ENCODE measurements at places on chromosomes 12 and 14. TPM values are rescaled to one million over a fixed set of nuclear protein-coding genes. Genes with fewer than 3 reads are reported as not detected.

Gene TAC3
- total RNA-seq = not detected

Gene APOF
- total RNA-seq = not detected

Gene IFNG-AS1
- not detected for total RNA-seq

Gene PZP
- total RNA-seq = not detected

Gene CLEC9A
- not detected for total RNA-seq

Gene KLRC2
- total RNA-seq = not detected

Gene LDHB
- total RNA-seq = 251 TPM

Gene VDR
- total RNA-seq = 25.0 TPM

Gene PRIMA1
- total RNA-seq = 1.0 TPM

Gene CAPZA3
- total RNA-seq = not detected

Gene MED6
- 29.2 TPM for total RNA-seq

Gene RAD9B
- not detected for total RNA-seq

Gene LRTM2
- total RNA-seq = not detected

Gene SLC6A15
- 9.9 TPM for total RNA-seq

Gene CMA1
- 2.7 TPM for total RNA-seq

Gene PLCZ1
- not detected for total RNA-seq

Gene ABCC9
- 0.68 TPM for total RNA-seq

Gene HOXC9
- total RNA-seq = not detected

Gene EIF2S3B
- total RNA-seq = 0.50 TPM

Gene LAG3
- 0.35 TPM for total RNA-seq

Gene RDH16
- total RNA-seq = 0.38 TPM

Gene SPIC
- total RNA-seq = not detected

Gene PPFIA2
- total RNA-seq = 0.31 TPM

Gene RTRAF
- total RNA-seq = 20.2 TPM

Gene HSPB8
- total RNA-seq = 86.4 TPM

Gene ARL1
- 62.8 TPM for total RNA-seq

Gene OR4K1
- total RNA-seq = not detected

Gene SIX1
- not detected for total RNA-seq

Gene FOXG1
- total RNA-seq = not detected

Gene FRMD6
- 191 TPM for total RNA-seq

Gene TRHDE
- 0.95 TPM for total RNA-seq

Gene ADCY4
- 3.1 TPM for total RNA-seq

Gene TAS2R13
- 2.3 TPM for total RNA-seq

Gene KRT83
- not detected for total RNA-seq

Gene NABP2
- total RNA-seq = 21.7 TPM

Gene ADCY6
- 14.7 TPM for total RNA-seq

Gene SLC25A21
- total RNA-seq = 2.1 TPM

Gene FAM186B
- not detected for total RNA-seq

Gene STAC3
- total RNA-seq = 0.29 TPM

Gene RDH5
- 13.5 TPM for total RNA-seq

Gene METTL25
- 10.0 TPM for total RNA-seq

Gene DAO
- total RNA-seq = not detected

Gene IL22
- not detected for total RNA-seq

Gene PRB2
- not detected for total RNA-seq

Gene ALDH1L2
- 1.1 TPM for total RNA-seq

Gene SAMD15
- total RNA-seq = 0.12 TPM

Gene CPNE6
- total RNA-seq = not detected

Gene SLC25A47
- not detected for total RNA-seq

Gene SDS
- not detected for total RNA-seq

Gene AKAP3
- total RNA-seq = 2.6 TPM

Gene RAB15
- total RNA-seq = 3.8 TPM

Gene GALNT9
- not detected for total RNA-seq

Gene PPP4R4
- 0.75 TPM for total RNA-seq

Gene KLRG1
- 0.48 TPM for total RNA-seq

Gene PCBP2
- 202 TPM for total RNA-seq

Gene GPR132
- 5.0 TPM for total RNA-seq

Gene DDN
- 0.19 TPM for total RNA-seq

Gene GARIN6
- not detected for total RNA-seq

Measured in esophagus squamous epithelium (tissue), 5 donors.